ENCODE measurements at places on chromosomes 1 and 21.

DNA sequence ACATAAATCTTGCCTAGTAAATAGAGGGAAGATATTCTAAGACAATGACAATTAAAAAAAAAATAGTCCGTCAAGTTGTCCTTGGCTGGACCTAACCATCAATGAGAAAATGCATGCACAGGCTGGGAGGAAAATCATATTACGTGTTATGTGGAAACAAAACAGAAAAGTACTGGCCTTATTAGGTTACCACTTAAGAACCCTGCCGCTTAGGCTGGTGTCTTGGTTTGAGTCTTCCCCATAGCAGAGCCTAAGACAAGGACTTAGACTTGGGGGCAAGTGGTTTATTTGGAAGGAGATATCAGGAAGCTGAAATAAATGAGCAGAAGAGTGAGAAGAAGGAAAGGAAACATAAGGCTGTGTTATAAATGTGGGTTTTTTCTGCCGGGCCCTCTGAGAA lies 186.4 kb downstream of the MRPL39 start:
- no peak for DNase-seq
- no peaks in the 10 kb centered on the region for H3K36me3 ChIP-seq
- no peaks in the 10 kb centered on the region for H3K4me1 ChIP-seq
- no peaks in the 10 kb centered on the region for H3K27me3 ChIP-seq
- H3K27ac ChIP-seq = no peak overlapping the region
- no peak overlapping the region for H3K4me3 ChIP-seq

DNA sequence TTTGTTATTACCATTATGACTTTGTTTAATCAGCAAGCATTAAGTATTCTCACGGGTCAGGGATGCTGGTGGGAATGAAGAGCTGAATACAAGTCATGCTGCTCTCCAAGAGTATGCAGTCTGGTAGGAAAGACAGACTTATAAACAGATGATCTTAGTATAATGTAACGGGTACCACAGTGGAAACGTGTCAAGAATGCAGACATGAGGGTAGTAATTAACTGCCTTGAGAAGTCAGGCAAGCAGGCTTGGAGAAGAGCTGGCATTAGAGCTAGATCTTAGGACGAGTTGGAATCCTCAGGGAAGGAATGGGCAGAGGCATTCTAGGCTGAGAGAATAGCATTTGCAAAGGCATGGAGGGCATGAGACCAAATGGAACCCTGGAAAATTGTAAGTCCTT lies 19.7 kb downstream of the FAM76A start:
- peaks cover 51% of the 10 kb centered on the region for H3K36me3 ChIP-seq
- H3K4me3 ChIP-seq = no peak overlapping the region
- no peak overlapping the region for H3K27ac ChIP-seq
- no peak for DNase-seq

GRCh38 chr1:69747207-69747606 lies 179.5 kb downstream of the LRRC7 start:
- no peaks in the 10 kb centered on the region for H3K36me3 ChIP-seq
- H3K27me3 ChIP-seq = no peaks in the 10 kb centered on the region
- H3K27ac ChIP-seq = no peak overlapping the region
- no peak overlapping the region for H3K4me3 ChIP-seq

DNA sequence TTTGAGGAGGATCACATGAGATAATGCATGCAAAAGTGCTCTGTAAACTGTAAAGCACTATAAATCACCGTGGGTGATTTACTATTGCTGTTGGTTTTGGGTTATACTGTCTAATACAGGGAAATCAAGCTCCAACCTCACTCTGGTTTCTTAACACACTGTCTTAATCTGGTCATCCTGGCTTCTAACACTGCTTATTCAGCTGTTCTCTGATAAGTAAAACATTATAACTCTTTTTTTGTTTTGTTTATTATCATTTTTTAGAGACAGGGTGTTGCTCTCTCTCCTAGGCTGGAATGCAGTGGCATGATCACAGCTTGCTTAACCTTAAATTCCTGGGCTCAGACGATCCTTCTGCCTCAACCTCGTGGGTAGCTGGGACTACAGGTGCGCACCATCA lies 21.9 kb upstream of the LSM10 start:
- peaks cover 12% of the 10 kb centered on the region for H3K36me3 ChIP-seq
- peaks cover 21% of the 10 kb centered on the region for H3K4me1 ChIP-seq
- H3K27ac ChIP-seq = no peak overlapping the region
- H3K4me3 ChIP-seq = no peak overlapping the region
- H3K27me3 ChIP-seq = no peaks in the 10 kb centered on the region

DNA sequence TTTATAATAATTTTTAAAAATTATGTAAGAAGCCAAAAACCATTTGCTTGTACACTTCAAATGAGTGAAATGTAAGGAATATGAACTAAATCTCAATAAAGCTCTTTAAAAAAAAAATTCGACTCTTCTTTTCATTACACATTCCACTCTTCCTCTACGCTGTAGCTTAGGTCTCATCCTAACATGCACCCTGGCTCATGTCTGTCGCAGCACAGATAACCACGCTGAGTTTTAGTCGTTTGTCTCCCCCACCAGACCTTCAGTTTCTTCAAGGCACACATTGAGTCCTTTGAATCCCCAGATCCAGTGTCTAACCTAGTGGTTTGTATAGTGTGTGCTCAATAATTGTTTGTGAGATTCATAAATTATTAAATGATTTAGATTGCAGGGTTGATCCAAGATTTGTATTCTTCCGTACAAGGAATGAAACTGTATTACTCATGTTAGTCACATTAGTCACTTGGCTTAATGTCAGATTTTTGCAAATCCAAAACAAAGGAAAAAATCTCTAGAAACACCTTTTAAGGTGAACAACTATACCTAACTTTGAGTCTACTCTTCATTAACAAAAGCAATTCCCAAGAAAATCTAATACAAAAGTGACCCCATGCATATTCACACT lies 57.3 kb downstream of the SLC25A24 start:
- no peaks in the 10 kb centered on the region for H3K27me3 ChIP-seq
- peaks cover 47% of the 10 kb centered on the region for H3K36me3 ChIP-seq
- no peak overlapping the region for H3K4me3 ChIP-seq
- no peak overlapping the region for H3K27ac ChIP-seq
- DNase-seq = no peak

DNA sequence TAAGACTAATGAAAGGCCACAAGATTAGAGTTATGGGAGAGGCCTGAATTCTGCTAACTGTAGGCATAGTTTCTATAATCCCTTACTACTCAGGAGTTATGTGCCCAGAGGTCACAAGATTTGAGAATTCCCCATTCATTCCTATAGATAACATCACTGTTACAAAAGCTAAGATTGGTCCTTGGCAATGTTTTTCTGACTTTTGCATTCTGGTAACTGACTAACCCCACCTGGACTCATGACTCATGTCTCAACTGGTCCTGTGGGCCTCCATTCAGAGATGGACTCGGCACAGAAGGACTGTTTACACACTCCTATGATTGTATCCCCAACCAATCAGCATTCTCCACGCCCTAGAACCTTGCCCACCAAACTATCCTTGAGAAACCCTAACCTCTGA lies 249.0 kb upstream of the ZP4 start:
- H3K4me3 ChIP-seq = no peak overlapping the region
- DNase-seq = no peak
- H3K27me3 ChIP-seq = no peaks in the 10 kb centered on the region
- H3K36me3 ChIP-seq = no peaks in the 10 kb centered on the region
- H3K4me1 ChIP-seq = no peaks in the 10 kb centered on the region

- no peak overlapping the region for H3K27ac ChIP-seq
- H3K36me3 ChIP-seq = no peaks in the 10 kb centered on the region
- no peak overlapping the region for H3K4me3 ChIP-seq
These were observed 760.0 kb upstream of the PRMT6 start for GRCh38 chr1:106296431-106296830.

DNA sequence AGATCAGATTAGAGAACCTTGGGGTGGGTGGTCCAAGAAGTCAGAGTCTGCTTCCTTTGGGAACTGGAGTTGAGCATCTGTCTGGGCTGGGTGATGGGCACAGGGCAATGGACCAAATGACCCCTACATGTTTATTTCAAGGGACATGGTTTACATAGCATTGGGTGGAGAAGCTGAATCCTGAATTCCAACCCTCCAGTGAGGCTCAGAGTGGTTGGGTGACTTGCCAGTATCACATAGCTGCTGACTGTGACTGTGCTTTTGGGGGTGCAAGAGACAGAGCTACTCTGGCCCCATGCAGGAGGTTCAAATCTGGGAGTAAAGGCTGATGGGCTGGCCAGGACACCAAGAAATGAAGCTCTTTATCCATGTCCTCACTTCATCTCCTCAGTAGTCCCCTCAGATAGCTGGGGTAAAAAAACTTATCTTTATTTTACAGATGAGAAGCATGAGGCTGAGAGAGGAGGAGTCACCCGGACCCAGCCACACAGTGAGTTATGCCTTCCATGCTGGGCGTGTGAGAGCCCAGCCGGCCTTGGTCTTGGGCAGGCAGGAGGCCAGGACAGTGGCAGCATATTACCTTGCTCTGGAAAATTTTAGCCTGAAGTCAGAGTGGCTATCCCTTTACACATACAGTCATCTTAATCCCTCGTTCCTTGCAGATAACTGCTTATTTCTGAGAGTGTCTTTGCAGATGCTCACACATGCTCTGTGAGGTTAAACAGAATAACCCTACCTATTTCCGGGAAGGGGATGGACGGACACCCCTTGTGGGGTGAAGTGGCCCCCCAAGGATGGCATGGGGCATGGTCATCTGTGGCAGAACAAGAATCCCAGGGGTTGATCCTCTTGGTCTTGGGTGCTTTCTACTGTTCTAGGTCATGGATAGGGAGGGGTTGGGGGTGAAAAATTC lies 2.8 kb upstream of the SERINC2 start:
- H3K27me3 ChIP-seq = no peaks in the 10 kb centered on the region
- H3K36me3 ChIP-seq = no peaks in the 10 kb centered on the region
- H3K4me1 ChIP-seq = peaks cover 15% of the 10 kb centered on the region
- H3K4me3 ChIP-seq = no peak overlapping the region
- no peak overlapping the region for H3K27ac ChIP-seq

- H3K4me1 ChIP-seq = no peaks in the 10 kb centered on the region
- no peak overlapping the region for H3K27ac ChIP-seq
- H3K36me3 ChIP-seq = no peaks in the 10 kb centered on the region
- no peak overlapping the region for H3K4me3 ChIP-seq
- no peak for DNase-seq
- no peaks in the 10 kb centered on the region for H3K27me3 ChIP-seq
These were observed 108.6 kb upstream of the CSF3R start for GRCh38 chr1:36591278-36591677.

- no peaks in the 10 kb centered on the region for H3K36me3 ChIP-seq
- H3K27ac ChIP-seq = no peak overlapping the region
- DNase-seq = no peak
- no peaks in the 10 kb centered on the region for H3K4me1 ChIP-seq
These were observed 213.4 kb upstream of the PTBP2 start for GRCh38 chr1:96508233-96508632.

- no peak overlapping the region for H3K27ac ChIP-seq
- no peaks in the 10 kb centered on the region for H3K36me3 ChIP-seq
- H3K4me3 ChIP-seq = no peak overlapping the region
- no peak for DNase-seq
- H3K4me1 ChIP-seq = no peaks in the 10 kb centered on the region
These were observed 6.4 kb upstream of the REN start for GRCh38 chr1:204172404-204173029.

GRCh38 chr1:41333146-41333784 lies 28.0 kb upstream of the FOXO6 start:
- H3K4me1 ChIP-seq = no peaks in the 10 kb centered on the region
- no peak for DNase-seq
- no peak overlapping the region for H3K4me3 ChIP-seq
- no peaks in the 10 kb centered on the region for H3K36me3 ChIP-seq
- H3K27ac ChIP-seq = no peak overlapping the region

- no peak overlapping the region for H3K4me3 ChIP-seq
- H3K36me3 ChIP-seq = no peaks in the 10 kb centered on the region
These were observed 6.4 kb downstream of the FNDC7 start for GRCh38 chr1:108718927-108719655.

- no peaks in the 10 kb centered on the region for H3K27me3 ChIP-seq
- no peaks in the 10 kb centered on the region for H3K4me1 ChIP-seq
- peak overlapping the region; percentile 24 for H3K4me3 ChIP-seq
- no peaks in the 10 kb centered on the region for H3K36me3 ChIP-seq
These were observed 11.2 kb upstream of the TXNIP start for GRCh38 chr1:146007489-146008133.

DNA sequence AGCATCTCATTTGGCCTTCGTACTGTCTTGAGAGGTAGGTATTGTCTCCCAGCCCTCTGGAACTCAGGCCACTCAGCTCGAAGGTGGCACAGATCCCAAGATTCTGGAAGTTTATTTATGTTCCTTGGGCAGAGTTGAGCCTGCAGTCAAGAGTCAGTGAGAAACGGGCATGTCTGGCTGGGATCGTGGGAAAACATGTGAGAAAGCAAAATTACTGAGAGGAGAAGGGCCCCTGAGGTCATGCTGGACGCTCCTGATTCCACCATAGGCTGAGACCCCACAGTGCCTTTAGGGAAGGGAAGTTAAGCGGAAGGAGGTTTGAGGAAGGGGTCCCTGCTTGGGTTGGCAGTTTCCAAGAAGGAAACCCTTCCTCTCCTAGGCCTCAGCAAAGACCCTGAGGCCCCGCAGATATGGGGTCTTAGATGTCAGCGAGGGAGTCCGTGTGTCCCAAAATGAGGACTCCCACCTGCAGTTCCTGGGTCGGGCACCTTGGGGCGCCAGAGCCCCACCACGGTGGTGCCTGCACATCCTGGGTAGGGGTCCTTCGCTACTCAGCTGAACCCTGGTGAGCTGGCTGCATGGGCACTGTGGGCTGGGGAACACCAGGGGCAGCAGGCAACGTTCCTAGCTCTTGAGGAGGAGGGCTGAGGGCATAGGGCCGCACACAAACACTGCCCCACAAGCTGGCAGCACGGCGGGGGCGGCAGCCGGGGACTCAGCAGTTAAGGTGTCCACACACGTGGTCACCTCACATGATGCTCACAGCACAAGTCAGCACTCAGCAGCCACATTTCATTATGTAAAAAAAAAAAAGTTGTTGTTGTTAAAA lies 12.3 kb upstream of the SEMA4A start:
- no peaks in the 10 kb centered on the region for H3K4me1 ChIP-seq
- no peaks in the 10 kb centered on the region for H3K27me3 ChIP-seq
- H3K36me3 ChIP-seq = peaks cover 42% of the 10 kb centered on the region
- H3K4me3 ChIP-seq = no peak overlapping the region

DNA sequence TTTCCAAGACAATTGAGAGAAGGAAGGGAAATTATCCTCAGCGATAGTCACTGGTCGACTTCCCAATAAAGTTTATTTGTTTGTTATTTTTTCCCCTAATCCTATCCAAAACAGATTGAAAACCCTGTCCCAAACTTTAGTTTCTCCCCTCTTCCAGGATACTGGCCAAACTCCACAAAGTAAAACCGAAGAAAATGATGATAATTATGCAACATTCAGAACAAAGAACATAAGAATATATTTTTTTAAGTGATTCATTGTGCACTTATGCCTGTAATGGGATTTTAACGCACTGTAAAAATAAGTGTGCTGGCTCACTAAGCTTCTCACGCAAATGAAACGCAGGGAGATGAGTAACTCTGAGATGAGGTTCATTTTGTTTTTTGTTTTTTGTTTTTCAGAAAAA lies 6.0 kb downstream of the GLIS1 start:
- H3K27ac ChIP-seq = no peak overlapping the region
- no peaks in the 10 kb centered on the region for H3K36me3 ChIP-seq
- H3K27me3 ChIP-seq = peaks cover under 1% of the 10 kb centered on the region
- no peak overlapping the region for H3K4me3 ChIP-seq

- no peaks in the 10 kb centered on the region for H3K27me3 ChIP-seq
- no peak overlapping the region for H3K27ac ChIP-seq
- no peaks in the 10 kb centered on the region for H3K4me1 ChIP-seq
- no peak overlapping the region for H3K4me3 ChIP-seq
These were observed 6.9 kb downstream of the CAMK1G start for GRCh38 chr1:209590405-209590804.

Measured in right atrium auricular region (tissue), 2 donors.